ENCODE measurements at places on chromosomes 4 and X. TPM values are rescaled to one million over a fixed set of nuclear protein-coding genes. Genes with fewer than 3 reads are reported as not detected.

FGF5 gene
- 2.3 TPM for total RNA-seq

RPS6KA6 gene
- total RNA-seq: 12.7 TPM

SSX2B gene
- not detected for total RNA-seq

RGN gene
- total RNA-seq: 3.3 TPM

SCD5 gene
- 12.9 TPM for total RNA-seq

NEK1 gene
- total RNA-seq: 7.4 TPM

SSX4B gene
- not detected for total RNA-seq

ANXA3 gene
- 17.1 TPM for total RNA-seq

SLC10A4 gene
- total RNA-seq: not detected

RBM47 gene
- 2.5 TPM for total RNA-seq

IL3RA gene
- total RNA-seq: 0.09 TPM

CT45A5 gene
- total RNA-seq: not detected

GABRQ gene
- total RNA-seq: not detected

TMEM271 gene
- not detected for total RNA-seq

CETN2 gene
- total RNA-seq: 42.5 TPM

DMRTC1 gene
- total RNA-seq: not detected

IL2RG gene
- not detected for total RNA-seq

C4orf50 gene
- not detected for total RNA-seq

AFF2 gene
- under 0.01 TPM for total RNA-seq

RAB39B gene
- 0.85 TPM for total RNA-seq

XK gene
- total RNA-seq: under 0.01 TPM

HDX gene
- total RNA-seq: 5.7 TPM

TECRL gene
- not detected for total RNA-seq

AADAT gene
- total RNA-seq: 2.0 TPM

TMSB15C gene
- total RNA-seq: 3.3 TPM

RLIM gene
- total RNA-seq: 52.8 TPM

NAP1L2 gene
- 1.1 TPM for total RNA-seq

PLS3 gene
- total RNA-seq: 249 TPM

CT47B1 gene
- not detected for total RNA-seq

DCAF12L2 gene
- total RNA-seq: under 0.01 TPM

CCKAR gene
- 0.57 TPM for total RNA-seq

EMD gene
- 21.5 TPM for total RNA-seq

PRR32 gene
- total RNA-seq: not detected

LYAR gene
- 7.7 TPM for total RNA-seq

TBL1X gene
- total RNA-seq: 11.4 TPM

NLGN4X gene
- 0.55 TPM for total RNA-seq

ANOS1 gene
- total RNA-seq: under 0.01 TPM

FGFR3 gene
- total RNA-seq: 1.6 TPM

TRAM1L1 gene
- 0.43 TPM for total RNA-seq

BEND2 gene
- not detected for total RNA-seq

DAPP1 gene
- 0.09 TPM for total RNA-seq

IKBKG gene
- 13.7 TPM for total RNA-seq

SORCS2 gene
- 1.1 TPM for total RNA-seq

PGAM4 gene
- not detected for total RNA-seq

SOWAHB gene
- not detected for total RNA-seq

TLR3 gene
- total RNA-seq: 2.0 TPM

UGT2B17 gene
- not detected for total RNA-seq

TMPRSS11B gene
- not detected for total RNA-seq

ARX gene
- not detected for total RNA-seq

COL4A6 gene
- 4.2 TPM for total RNA-seq

TMEM31 gene
- 0.14 TPM for total RNA-seq

RPA4 gene
- total RNA-seq: 0.71 TPM

CPE gene
- total RNA-seq: 1.3 TPM

XAGE3 gene
- not detected for total RNA-seq

MAGEC1 gene
- under 0.01 TPM for total RNA-seq

RNF150 gene
- total RNA-seq: 0.28 TPM
